Cardiac muscle cell (in vitro differentiated cells and primary cell): ENCODE measurements at places on chromosomes 5 and 9.

DNA sequence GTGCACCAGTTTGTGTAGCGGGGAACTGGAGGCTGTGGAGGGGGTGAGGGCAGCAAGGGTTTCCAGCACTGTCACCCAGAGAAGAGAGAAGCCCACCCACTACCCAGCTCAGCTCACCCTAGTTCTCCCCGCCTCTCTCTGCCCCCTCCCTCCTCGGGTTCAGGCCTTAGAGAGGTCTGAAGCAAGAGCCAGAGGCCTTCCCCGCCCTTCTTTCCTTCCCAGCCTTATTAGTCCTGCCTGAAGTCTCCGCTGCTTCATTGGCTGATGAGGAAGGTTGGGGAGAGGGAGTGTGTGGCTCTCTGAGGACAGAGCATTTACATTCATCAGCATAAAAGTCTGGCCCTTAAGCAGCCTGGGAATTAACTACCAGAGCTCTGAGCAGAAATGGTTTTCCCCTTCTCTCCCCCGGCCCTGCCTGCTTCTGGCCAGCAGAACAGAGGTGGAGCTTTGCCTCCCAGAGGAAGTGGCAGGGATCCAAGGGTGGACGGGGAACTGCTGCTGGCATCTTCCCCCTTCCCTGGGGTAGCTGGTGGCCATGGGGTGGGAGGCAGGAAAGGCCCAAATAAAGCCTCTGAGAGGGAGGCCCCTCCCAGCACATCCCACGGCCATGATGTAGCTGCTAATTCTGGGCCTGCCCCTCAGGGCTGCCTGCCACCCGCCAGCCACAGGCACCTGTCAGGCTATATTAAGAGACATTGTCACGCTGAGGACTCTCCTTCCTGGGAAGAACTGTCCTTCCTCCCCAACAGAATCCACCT is 4.1 kb downstream of the DNAJB5 start:
- DNase-seq = peak; percentile 92

GRCh38 chr5:137487600-137487999 is 11.5 kb downstream of the SPOCK1 start:
- no peak for DNase-seq

- DNase-seq = peak; percentile 53
These were observed at the start of gene TRIM7 for GRCh38 chr5:181204826-181205760. Gene TRIM7, minus strand, starts transcription at chr5:181205196. Its CDS starts 86 bp downstream, at chr5:181205110.

- DNase-seq = peak; percentile 64
These were observed 9.5 kb upstream of the QSOX2 start for GRCh38 chr9:136255166-136255538.

- peak; percentile 33 for DNase-seq
These were observed 135.0 kb downstream of the STK32A start for GRCh38 chr5:147369742-147370374.

GRCh38 chr5:3281366-3281765 is 314.3 kb upstream of the IRX1 start:
- DNase-seq = no peak
